ENCODE measurements at places on chromosomes 1 and 21.

GRCh38 chr1:22747021-22747734 is 36.5 kb downstream of the EPHB2 start:
- DNase-seq, result no peak

DNA sequence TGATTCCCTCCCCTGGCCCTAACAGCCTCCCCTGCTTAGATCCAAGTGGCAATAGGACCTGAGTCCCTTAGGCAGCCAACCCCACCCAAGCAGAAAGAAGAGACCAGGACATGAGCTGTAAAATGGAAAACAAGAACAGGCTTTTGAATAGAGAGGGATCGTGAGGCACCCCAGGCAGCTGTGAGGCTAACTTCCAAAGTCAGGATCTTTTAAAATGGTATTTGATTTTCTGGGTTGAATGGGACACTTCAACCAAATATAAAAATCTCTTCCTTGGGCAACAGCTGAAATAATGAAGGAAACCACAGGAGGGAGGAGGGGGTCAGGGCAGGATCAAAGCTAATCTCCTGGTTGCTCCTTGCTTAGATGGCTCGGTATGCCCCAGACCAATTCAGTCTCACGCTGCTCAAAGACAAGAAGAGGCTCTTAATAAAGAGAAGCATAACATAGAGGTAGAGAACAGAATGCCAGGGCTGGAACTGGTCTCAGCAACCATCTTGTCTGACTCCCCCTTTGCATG is 28.6 kb upstream of the AVPR1B start:
- DNase-seq, result no peak

GRCh38 chr21:34133802-34134201 is 60.4 kb downstream of the MRPS6 start:
- DNase-seq, result no peak

DNA sequence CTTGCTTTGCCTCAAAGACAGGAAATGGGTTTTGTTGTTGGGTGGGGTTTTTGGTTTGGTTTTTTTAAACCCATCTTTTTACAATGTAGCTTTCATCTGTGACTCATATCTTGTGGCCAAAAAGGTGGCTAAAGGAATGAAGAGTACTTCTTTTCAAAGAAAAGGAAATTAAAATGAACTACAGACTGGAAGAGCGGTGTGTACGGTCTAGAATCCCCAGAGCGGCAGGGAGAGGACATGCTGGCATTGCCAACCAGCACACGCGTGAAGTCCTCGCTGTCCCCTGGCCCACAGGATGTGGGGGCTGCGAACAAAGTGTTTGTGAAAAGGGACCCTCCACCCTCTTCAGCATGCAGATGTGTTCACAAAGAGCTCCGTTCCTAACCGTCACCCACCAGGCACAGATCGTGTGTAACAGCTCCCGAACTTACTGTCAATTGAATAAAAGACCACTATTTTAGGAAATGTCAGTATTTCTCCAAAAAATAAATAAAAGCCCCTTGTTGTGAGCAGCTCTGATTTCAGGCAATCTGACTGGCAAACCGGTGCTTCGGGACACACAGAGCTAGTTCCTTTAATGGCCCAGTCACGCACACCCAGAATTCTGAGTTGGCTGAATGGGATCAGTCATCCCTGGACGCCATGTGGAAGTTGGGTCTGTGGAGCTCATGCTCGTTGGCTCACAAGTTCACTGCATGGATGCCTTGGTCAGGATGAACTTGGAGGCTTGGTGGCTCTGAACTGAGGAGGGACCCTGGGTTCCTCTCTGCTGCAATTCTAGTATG is 602.9 kb downstream of the NPHP4 start:
- DNase-seq, result no peak

DNA sequence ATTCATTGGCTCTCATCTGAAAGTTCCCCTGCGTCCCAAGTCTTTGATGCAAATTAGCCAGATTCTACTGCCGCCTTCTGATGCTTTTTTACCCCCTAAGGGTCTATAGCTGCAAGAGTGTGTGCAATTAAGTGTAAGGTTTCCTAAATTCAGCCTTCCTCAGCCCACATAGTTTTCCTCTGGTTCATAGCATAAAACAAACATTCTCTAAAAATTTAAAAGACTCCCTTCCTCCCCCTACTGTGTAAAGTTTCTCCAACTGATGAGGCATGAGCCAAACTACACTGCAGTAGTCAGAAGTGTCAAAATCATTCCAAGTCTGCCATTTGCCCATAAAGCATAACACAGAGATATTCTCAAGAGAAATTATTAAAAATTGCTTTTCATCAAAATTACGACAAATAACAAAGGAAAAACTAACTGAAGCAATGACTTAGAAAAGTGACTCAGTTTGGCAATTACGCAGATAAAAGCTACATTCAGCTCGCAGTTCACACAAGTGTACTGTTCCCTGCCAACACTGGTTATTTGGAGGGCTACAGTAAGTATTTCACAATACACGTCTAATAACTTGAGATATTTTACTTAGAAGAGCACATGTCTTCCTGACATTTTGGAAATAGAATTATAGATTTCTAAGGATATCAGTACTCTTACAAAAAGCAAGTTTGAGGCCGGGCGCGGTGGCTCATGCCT is 15.4 kb downstream of the KCNH1 start:
- DNase-seq, result no peak

Measured in NT2/D1 (cell line).